ENCODE measurements at places on chromosomes 7 and 10. TPM values are rescaled to one million over a fixed set of nuclear protein-coding genes. Genes with fewer than 3 reads are reported as not detected.

GRM8 gene
- total RNA-seq = not detected

GIMAP1 gene
- 6.7 TPM for total RNA-seq

LIPA gene
- 16.5 TPM for total RNA-seq

GRCh38 chr7:112743811-112744210 lies 46.4 kb downstream of the TMEM168 start:
- no peak for DNase-seq

DNA sequence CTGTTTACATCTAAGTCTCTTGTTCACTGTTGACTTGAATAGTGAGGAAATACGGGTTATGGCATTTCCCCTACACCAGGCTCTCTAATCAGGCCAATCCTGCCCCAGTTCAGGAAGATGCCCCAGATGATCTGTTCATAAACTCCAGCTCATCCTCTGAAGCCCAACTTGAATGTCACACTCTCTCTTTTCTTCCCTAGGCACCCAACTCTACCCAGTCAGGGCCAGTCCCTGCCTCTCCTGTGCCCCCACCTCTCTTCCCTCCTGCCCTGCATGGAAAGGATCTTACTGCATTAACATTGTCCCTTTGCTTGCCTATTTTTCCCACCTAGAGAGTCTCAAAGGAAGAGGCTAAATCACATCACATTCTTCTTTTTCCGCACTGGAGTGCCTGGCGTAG lies 10.6 kb upstream of the TRPV6 start:
- DNase-seq = no peak

- no peak for DNase-seq
Measured at GRCh38 chr10:119539359-119539825, 3.1 kb downstream of the RGS10 start.

DNA sequence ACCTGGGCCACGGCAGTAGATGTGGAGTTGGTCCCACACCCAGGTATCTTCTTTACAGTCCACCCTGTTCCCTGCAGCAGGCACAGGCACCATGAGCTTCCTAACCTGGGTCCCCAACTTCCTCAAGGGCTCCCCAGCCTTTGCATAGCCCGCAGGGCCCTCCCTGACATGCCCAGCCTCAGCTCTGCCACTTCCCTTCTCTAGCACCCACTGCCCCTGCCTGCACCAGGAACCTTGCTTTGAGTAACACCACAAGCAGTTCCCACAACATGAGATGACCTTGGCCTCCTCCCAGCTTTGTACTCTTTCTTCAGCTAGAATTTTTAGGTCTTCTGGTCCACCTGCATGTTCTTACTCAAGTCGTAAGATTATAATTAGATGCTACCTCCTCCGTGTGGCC lies 92.2 kb upstream of the ZPBP start:
- DNase-seq = peak; percentile 52

GRCh38 chr7:3995187-3995586 lies 686.9 kb upstream of the FOXK1 start:
- no peak for DNase-seq

- no peak for DNase-seq
Measured at GRCh38 chr10:109457302-109457638, 466.0 kb downstream of the XPNPEP1 start.

GRCh38 chr10:114174695-114175188 lies 739 bp upstream of the CCDC186 start:
- DNase-seq = peak; percentile 65

- DNase-seq = peak; percentile 85
Measured at GRCh38 chr10:33336582-33337325, 2.3 kb upstream of the NRP1 start.

GRCh38 chr7:149423449-149424110 lies 37.3 kb downstream of the ZNF777 start:
- no peak for DNase-seq

DNA sequence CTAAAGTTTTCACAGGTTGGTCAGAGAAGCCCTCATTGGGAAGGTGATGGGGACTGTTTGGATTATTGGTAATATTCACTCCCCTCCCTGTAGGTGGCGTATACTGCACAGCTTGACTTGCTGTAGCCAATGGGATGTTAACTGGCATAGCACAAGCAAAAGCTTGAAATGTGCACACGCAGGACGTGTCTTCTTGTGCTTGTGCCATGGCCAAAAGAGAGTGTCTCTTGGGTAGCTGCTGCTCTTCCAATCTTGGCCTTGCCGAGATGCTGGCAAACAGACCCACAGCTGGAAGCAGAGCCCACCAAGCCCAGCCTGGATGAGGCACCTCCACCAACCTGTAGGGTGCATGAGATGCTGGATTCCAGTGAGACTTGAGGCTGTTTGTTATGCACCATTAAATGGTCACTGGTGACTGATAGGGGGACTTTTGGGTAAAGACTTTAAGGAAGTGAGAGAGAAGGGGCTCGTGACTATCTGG lies 266.0 kb downstream of the GRID1 start:
- no peak for DNase-seq

DNA sequence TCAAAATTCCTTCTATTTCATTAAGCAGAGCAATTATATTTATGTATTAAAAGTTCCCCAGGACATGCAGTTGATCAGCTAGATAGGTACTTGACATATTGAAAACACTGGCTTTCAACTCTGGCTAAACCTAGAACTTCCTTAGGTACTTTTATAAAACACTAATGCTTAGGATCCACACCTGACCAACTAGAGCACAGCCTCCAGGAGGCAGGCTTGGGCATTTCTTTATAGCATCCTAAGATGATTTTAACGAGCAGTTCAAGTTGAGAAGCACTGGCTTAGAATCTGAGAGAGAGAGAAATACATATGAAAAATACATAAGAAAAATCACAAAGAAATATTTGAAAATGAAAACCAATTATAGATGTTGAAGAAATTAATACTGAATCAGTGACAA lies 20.8 kb downstream of the SLC26A5 start:
- no peak for DNase-seq

Data from left ventricle myocardium superior (tissue), 1 donor.